SK-N-SH treated with all-trans-retinoic acid at 6 μM for 48 hours (cell line): ENCODE measurements at places on chromosomes 7 and 10.

- no peak for ATAC-seq
Observed at GRCh38 chr10:58384095-58384494, 1.1 kb upstream of the TFAM start.

- no peak for ATAC-seq
Observed at GRCh38 chr10:84211566-84211965, 13.8 kb downstream of the LRIT2 start.

DNA sequence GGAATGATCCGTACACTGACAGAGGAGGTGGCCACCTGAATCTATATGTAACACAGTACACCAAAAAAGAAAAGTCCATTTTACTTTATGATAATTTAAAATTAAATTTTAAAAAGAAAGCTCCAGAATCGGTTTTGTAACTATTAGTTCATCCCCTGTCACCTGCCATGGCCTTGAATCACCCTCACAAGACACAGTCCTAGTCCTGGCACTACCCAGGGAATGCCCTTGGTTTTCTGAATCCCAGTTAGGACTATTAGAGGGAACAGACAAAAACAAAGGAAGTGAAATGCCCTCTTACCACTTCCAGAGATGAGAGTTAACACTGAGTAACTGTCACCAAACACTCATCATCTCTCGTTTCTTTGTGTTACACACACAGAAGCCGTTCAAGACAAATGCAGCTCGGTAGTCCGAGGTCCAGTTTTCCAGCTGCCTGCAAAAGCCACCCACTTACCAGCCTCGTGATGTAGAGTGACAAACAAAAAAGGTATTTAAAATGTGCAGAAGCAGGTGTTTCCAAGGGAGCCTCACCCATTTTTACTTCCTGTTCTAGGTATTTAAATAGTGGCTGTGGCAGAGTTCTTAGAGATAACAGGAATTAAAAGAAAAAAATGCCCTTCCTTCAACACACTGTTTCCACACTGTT lies 6.1 kb downstream of the PTPRN2 start:
- ATAC-seq = no peak

GRCh38 chr10:28533186-28533564 lies 257 bp downstream of the WAC start:
- ATAC-seq = peak; percentile 4

- ATAC-seq = no peak
Observed at GRCh38 chr10:115903207-115903606, 369.8 kb downstream of the GFRA1 start.

GRCh38 chr10:74892839-74893238 lies 66.4 kb downstream of the KAT6B start:
- no peak for ATAC-seq

GRCh38 chr10:26574783-26575182 lies 122.7 kb upstream of the PDSS1 start:
- ATAC-seq = no peak

- peak; percentile 69; the same call in 2 of the 3 replicates for ATAC-seq
Observed at GRCh38 chr10:77837925-77838595, 88.5 kb downstream of the DLG5 start.

GRCh38 chr10:62047960-62048383 lies 146.5 kb downstream of the ARID5B start:
- no peak for ATAC-seq

GRCh38 chr7:43042302-43042701 lies 70.1 kb upstream of the HECW1 start:
- ATAC-seq = no peak

- no peak for ATAC-seq
Observed at GRCh38 chr7:141877365-141877764, 36.1 kb upstream of the PRSS37 start.

GRCh38 chr10:4196183-4196582 lies 411.2 kb upstream of the KLF6 start:
- no peak for ATAC-seq

DNA sequence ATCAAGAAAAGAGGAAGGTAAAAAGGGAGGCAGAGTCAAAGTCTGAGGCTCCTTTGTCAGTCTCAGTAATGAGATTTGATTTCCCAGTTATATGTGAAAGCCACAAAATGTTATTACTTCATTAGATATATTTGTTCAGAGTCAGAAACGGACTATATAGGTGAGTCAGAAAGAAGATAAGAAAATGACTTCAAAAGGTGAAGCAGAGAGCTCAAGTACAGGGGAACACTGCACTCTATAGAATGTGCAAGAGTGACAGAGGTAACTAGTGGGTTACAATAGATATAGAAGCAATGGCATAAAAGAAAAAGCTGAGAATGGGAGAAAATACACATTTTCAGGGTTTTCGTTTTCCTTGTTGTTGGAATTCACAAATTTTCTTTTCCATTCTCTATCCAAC lies 43.3 kb downstream of the DGKB start:
- ATAC-seq = no peak

GRCh38 chr7:45574669-45575500 lies 717 bp downstream of the ADCY1 start:
- ATAC-seq = peak; percentile 62

DNA sequence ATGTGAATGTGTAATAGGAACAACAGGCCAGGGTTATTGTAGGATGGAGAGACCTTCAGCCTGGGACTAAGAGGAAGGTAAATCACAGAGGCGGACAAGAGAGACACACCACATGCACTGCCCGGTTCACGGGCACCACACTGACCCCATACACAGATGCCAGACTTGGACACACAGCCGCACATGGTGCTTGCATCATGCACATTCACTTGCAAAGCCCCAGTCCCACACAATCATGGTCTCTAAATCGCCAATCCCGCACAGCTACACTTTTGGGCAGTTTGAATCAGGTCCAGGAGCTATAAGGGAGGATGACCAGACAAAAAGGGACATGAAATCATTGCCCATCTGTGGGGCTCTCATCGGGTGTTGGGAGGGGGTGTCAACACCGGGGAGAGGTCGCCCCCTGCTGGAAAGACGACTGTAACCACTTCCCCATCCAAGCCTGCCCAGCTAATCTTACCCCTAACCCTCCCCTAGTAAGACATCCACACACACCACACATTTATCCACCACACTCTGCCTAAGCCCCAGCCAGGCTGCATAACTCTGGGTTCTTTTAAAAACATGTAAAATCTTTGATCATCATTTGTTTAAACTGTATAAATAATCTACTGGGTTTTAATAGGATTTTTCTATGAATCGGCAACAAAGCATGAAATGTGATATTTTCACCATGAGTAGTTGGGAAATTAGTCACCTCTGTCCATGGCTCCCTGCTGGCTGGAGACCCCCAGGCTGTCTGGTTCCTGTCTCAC lies 40.5 kb upstream of the SLF2 start:
- peak; percentile 89 for ATAC-seq

DNA sequence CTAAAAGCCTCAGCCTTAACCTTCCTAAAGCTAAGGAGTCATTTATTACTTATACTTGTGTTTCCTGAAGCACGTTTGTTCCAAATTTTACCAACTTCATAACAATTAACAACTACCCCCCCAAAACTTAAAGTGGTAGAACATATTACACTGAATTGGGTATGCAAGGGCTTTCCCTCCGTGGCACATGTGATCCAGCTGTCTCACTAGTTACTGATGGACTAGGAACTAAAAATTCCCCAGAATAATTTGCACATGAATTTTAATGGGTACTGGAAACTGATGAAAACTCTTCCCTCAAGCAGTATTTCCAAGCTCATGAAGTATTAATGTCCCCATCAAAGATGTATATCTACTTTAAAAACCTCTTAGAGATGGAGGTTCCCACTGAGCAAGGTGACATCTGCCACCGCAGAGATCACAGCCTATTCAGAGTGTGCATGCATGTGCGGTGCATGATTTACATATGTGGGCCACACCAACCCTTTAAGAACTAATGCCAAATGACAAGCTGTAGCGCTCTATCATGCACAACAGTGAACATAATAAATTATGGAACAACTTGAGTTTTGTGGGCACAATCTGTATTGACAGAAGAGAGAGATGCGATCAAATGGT lies 139.9 kb upstream of the ADCY1 start:
- ATAC-seq = no peak

DNA sequence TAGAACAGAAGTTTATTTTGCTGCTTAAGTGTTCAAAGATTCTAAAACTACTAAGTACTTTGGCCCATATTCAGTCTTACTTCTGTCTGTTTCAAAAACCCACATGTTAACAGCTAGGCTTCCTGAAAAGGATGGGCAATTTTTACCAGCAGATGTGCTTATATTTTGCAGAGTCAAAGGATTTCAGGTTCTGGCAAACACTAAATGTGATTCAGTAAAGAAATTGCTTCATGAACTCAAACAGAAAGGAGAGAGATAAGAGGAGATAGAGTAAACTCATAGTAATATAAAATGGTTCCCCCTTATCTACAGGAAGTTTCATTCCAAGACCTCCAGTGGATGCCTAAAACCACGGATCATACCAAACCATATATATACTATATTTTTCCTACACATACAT lies 248.5 kb downstream of the AGMO start:
- ATAC-seq = no peak

DNA sequence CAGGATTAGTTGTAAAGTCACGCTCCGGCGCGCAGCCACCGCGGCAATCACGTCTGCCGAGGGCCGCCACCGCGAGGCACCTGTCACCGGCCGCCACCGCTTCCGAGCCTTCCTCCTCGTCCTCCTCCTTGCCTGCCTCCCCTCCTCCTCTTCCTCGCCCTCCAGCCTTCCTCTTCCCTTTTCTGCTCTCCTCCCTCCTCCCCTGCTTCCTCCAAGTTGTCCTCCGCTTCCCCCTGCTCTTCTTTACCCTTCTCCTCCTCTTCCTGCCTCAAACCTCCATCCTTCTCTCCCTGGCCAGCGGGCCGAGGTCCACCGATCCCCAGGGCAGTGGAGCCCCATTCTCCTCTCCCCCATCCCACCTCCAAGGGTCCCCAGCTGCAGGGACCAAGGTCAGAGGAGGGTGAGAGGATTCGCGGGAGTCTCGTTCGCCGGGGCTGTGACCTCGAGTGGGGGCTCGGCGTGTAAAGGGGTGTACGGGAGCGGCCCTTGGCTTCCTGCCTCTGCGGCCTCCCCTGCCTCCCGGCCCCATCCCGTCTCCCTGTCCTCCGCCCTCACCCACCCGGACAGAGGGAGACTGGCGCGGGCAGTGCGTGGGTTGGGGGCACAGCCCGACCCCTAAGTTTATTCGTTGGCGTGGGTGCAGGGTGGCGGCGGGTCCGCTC lies 89.5 kb upstream of the PAX2 start:
- ATAC-seq = peak; percentile 22

- no peak for ATAC-seq
Observed at GRCh38 chr10:91593366-91593765, 39.5 kb downstream of the PPP1R3C start.

DNA sequence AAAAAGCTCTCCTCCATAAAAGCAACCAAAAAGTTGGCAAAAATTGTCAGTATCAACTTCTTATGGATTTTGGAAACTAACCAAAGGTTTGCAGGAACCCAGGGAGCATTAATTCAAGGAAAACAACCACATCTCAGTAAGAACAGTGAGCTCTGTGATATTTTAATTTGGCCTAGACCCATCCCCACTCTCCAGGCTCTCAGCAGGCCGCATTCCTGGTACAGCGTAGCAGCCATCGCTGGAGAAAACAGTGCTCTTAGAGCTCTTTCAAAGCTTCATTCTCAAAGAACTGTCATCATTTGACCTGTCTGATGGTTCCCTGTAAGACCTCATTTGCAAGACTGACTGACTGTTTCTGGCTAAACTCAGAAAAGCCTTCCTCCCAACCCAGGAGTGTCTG lies 81.9 kb downstream of the NUDCD3 start:
- ATAC-seq = peak; percentile 54

- ATAC-seq = no peak
Observed at GRCh38 chr7:26538689-26539088, 247.0 kb downstream of the SNX10 start.

- ATAC-seq = no peak
Observed at GRCh38 chr7:151137791-151138152, 29.7 kb downstream of the GBX1 start.

- peak; percentile 91 for ATAC-seq
Observed at GRCh38 chr7:158818325-158819213, 10.7 kb downstream of the ESYT2 start.

- no peak for ATAC-seq
Observed at GRCh38 chr10:118035354-118036005, 11.3 kb downstream of the RAB11FIP2 start.

DNA sequence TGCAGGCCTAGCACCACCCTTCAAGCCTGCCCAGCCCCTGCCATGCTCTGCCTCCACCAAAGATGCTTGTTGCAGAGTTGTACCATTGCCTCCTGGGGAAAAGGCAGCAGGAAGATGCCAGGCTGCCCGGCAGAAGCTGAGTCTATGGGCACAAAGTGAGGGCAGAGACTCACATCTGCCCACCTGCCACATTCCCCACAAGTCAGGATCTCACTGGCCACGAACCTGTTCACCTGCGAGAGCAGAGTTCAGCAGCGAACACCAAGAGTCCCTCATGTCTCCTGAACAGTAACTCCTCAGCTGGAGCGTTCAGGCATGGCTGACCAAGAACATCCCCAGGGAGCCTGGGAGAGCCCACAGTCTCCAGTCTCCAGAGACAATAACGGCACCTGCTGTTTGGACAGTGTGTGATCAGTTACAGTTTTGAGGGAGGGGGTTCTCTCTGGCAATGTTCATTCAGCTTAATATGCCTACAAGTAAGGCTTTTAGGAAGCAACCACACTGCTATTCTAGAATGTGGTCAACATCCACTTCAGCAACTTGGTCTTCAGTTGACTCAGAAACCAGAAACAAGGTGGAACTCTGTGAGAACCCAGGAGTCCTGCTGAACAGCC lies 78.5 kb downstream of the GRID1 start:
- no peak for ATAC-seq

DNA sequence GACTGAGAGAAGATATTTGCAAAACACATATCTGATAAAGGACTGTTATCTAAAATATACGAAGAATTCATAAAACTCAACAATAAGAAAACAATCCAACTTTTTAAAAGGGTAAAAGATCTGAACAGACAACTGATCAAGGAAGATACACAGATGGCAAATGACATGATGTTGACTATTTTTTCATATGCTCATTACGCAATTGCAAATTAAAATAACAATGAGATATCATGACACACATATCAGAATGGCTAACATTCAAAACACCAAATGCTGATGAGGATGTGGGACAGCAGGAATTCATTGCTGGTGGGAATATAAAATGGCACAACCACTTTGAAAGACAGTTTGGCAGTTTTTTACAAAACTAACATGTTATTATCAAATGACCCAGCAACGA lies 8.9 kb downstream of the DENND11 start:
- ATAC-seq = no peak

- peak; percentile 97 for ATAC-seq
Observed at GRCh38 chr7:65251851-65252620, 121.6 kb upstream of the ZNF92 start.

DNA sequence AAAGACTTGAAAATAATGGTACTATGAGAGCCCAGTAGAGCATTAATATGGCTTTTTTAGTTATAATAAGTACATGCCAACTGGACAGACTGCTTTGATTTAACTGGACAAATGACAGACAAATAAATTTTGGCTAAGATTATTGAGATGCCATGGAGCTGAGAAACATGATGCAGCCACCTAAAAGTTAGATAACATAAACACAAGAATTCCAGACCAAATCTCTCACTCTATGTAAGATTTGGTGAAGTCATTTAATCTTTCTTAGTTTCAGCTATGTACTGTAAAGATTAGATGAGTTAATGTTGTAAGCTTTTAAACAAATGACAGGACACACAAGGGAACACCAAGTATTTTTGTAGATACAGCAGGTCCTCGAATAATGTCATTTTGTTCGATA lies 118.2 kb downstream of the CACNA2D1 start:
- ATAC-seq = no peak; the same call in 2 of the 3 replicates
